ENCODE measurements at places on chromosomes 7 and 10. TPM values are rescaled to one million over a fixed set of nuclear protein-coding genes. Genes with fewer than 3 reads are reported as not detected.

Gene GDF2
- total RNA-seq, result not detected

Gene BAIAP2L1
- total RNA-seq, result 16.6 TPM

Gene LBX1
- total RNA-seq, result not detected

DNA sequence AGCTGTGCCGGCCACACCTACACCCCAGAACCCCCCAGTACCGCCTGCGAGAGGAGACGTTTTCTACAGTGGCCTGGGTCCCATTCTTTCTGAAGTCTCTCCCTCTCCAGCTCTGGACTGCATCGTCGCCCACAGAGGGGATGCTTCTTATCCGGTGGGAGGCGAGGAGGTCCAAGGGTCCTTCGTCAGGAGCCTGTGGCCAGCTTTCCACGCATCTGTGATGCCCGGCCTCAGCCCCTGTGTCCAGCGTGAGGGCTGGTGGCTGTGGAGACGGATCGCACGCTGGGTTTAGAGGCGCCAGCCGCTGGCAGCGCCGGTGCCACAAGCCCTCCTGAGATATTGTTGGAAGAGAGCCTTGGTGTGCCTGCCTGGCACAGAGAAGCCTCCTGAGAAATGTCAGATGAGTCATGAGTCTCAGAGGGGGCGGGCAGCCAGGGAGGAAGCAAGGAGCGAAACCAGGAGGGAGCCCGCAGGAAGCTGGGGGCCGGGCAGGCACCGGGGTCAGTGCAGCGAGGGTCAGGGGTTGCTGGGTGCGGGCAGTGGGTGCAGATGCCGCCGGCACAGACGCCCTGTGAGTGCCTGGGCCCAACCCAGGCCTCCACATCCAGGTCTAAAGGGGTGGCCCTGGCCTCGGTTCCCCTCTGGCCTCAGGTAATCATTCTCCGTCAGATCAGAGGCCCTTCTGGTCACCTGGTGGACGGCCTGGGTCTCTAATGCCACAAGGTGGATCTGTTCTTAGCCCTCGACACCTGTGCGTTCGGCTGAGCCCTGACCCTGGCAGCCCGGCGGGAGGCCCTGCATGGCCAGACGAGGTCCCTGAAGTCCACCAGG is 86.0 kb upstream of the DIP2C start:
- peak; percentile 43 for DNase-seq

Gene MMP21
- total RNA-seq, result not detected

- no peak for DNase-seq
Observed at GRCh38 chr10:43890124-43890523, 241.4 kb upstream of the ZNF32 start.

DNA sequence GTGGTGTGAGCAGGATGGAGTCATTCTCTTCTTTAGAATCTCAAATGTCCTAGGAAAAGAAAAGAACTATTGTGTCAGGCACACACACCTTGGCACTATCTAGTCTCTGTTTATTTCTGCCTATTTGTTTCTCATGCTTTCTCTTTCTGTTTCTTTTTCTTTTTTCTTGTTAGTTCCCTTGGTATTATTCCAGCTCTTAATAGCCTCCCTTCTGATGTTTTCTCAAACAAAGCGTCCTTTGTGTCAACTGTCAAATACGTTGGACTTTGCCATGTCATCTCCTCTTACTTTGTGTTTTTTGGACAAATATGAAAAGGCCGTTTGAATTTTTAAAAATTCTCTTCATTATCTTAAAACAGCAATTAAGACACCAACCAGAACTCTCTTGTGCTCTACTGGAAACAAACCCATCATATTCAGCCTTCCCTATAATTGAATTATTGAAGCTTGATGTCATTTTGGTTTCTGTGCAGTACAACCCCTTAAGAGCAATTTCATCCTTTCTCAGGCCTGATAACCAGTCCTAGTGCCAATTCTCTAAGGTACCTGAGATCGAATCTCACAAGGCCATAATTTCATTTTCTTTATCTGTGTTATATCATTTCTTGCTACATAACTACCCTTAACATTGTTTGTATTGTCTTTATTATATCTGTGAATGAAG is 497.8 kb upstream of the NRP1 start:
- no peak for DNase-seq

- DNase-seq, result no peak
Observed at GRCh38 chr10:68330852-68331454, 911 bp upstream of the HNRNPH3 start.

Gene SMKR1
- total RNA-seq, result not detected

Gene MEOX2
- total RNA-seq, result not detected

- DNase-seq, result no peak
Observed at GRCh38 chr10:93299606-93300287, 182.4 kb downstream of the MYOF start.

Gene CDH23
- 4.7 TPM for total RNA-seq

DNA sequence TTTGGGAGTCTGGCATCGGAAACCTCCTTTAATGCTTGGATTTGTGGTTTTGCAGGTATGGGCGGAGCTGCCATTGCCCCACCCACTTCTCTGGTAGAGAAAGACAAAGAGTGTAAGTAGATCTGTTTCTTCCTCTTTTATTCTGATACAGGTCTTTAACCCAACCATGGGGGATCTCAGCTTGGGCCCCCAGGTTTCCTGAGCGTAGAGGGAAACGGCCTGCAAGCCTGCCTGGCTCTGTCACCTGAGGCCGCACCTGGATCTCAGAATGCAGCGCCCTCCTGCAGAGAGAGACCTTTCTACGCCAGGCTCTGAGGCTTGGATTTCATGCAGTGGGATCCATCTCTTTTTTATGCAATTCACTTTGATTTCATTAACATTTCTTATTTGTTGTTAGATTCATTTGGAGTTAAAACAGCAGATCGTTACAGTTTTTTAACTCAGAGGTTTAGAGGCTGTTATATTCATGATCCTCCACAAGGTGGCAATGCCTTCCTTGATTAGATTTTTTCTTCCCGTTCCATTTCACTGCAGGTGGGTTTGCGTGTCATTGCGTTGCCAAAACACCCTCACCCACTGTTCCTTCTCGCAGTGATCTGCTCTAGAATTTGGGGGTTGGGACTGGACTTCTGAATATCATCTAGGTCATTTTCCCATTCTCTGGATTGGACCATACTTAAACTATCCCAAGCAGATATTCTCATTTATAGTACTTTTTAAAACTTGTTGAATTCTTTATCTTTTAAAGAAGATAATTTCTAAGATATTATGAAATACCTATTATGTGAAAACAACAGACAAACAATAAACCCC is 20.0 kb downstream of the RBM17 start:
- peak; percentile 84 for DNase-seq

DNA sequence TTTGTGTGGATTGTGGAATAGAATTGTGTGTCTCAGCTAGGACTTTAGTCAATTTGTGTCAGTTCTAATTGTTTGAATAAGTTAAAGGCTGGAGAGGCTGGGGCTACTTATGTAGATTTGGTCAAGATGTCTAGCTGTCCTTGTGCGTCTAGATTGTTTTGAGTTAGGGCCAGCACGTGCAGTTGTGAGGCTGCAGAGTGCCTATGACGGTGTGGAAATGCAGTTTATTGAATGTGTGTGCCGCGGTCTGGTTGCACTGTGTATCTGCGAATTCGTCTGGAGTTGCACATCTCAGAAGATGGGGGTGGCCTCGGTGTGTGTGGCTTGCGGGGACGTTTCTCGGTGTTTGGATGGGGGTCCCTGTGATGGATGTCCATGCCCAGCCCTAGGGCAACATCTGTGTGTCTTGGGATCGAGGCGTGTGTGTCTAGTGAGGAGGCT is 10.2 kb downstream of the EMX2 start:
- DNase-seq, result no peak

DNA sequence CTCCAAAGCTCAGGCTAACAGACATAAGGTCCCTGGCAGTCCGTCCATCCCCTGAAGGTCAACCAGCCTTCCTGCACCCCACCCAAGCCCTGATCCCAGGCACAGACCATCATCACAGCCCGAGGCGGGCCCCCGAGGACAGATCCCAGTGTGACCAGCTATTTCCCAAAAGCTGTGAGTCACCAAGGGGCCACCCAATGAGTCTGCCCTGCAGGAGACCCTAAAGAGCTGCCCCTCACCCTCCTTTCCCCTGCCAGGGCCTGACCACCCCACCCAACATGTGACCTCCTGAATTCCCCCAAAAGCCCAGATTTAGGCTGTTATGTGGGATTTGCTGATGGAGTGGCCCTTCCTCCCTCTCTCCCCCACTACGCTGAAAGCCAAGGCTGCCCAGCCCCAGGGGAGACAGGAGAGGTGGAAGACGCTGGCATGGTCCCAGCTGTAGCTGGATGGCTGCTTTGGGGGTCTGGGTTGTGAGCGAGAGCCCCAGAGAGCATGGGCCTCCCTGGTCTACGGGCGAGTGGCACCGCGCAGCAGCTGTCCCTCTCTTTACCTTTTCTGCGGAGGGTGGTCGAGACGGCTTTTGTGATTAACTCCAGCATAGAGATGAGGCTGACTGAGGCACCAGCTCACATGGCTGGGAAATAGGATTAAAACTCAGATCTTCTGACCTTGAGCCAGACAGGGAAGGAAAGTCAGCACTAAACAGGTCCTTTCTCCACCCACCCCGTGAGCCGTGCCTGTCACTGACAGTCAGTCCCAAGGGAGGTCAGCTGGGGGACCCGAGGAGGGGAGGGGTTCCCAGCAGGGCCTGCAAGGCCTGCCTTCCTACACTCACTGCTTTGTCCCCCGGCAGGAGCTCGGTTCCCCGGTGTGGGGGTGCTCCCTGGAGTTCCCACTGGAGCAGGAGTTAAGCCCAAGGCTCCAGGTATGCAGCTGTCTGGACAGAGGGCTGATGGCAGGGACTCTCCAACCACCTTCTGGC is 16.7 kb downstream of the ELN start:
- DNase-seq, result no peak

GRCh38 chr7:49721441-49721840 is 52.0 kb upstream of the VWC2 start:
- DNase-seq, result no peak

Gene FEZF1
- 2.1 TPM for total RNA-seq

DNA sequence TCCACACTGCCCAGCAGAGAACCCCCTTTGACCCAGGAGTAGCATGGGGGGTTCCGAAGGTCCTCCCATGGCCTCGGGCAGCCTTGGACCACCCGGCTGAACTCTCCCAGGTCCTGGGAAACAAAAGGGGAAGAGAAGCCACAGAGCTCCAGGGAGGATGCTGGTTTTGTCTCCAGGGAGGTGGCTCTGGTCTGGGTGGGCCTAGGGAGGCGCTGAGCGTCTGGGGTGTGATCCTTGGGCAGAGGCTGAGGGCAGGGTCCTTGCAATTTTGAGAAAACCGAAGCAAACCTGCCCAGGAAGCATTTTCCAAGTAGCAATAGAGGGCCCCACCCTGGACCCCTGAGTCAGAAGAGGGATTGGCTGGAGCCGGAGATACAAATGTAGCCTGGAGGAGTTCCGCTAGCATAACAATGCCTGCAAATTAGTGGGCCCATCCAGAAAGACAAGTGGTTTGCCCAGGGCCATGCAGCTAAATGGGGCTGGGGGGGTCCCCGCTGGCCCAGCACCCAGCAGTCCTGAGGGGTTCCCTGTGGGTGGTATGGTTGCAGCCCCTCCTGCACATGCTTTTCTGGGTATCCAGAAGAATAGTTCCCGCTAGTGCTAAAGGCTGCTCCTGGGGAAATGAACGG is 2.0 kb downstream of the UTF1 start:
- DNase-seq, result no peak

DNA sequence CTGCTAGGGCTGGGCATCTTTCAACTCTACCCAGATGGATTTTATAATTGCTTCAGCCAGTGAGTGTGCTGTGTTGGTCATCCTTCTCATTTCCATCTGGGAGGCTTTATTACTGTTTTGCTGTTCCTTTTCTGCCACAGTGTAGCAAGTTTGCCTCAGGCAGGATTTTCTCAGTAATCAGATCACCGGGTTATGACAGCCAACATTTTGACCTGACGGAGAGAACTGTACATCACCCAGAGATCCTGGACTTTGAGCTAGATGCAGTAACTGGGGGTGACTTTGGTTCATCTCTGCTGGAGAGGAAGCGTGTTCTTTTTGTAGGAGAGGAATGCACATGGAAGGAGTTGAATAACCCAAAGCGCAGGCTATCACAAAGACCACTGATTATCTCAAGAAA is 111.8 kb upstream of the AGR3 start:
- no peak for DNase-seq

Gene GAD2
- 1.8 TPM for total RNA-seq

DNA sequence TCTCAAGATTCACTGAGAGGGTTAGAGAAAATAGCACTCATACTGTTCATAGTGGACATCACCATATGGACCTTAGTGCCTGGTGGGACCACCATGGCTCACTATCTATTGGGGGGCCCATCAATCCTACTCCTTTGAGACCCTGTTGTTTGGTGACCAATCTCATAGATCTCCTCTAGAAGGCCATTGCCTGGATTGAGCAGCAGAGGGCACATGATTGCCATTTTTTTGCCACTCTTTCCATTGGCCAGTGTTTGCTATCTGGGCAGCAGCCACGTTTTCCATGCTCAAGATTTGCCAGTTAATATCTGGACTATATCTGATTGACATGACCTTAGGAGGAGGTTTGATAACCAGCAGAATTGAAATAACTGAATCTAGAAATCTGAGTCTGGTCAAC is 244.5 kb downstream of the ITGB1 start:
- DNase-seq, result no peak

Gene CALML5
- total RNA-seq, result not detected

GRCh38 chr10:29751240-29751639 is 116.5 kb upstream of the SVIL start:
- DNase-seq, result no peak

Gene GHRHR
- 2.7 TPM for total RNA-seq

GRCh38 chr10:71472466-71472865 is 75.7 kb downstream of the CDH23 start:
- DNase-seq, result no peak

Data from H7 (cell line).